Left forelimb (tissue), 1 donor: ENCODE measurements at places on chromosomes 1 and 21.

DNA sequence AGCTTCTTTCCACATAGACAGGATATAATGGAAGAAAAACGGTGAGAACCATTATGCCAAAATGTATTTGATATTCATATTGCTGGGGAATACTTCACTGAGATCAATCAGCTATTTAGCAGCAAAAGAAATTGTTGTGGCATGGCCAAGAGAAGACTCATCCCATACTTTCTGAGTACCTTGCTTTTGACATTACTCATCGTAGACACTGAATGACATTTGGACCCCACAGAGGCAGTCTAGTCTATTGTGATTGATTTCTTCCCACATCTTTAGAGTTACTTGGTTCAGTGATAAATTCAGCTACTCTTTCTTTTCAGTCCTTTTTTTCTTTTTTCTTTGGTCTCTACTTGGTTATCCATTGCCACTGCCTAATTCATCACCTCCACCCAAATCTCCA lies 22.1 kb downstream of the ATP1B1 start:
- DNase-seq: no peak

DNA sequence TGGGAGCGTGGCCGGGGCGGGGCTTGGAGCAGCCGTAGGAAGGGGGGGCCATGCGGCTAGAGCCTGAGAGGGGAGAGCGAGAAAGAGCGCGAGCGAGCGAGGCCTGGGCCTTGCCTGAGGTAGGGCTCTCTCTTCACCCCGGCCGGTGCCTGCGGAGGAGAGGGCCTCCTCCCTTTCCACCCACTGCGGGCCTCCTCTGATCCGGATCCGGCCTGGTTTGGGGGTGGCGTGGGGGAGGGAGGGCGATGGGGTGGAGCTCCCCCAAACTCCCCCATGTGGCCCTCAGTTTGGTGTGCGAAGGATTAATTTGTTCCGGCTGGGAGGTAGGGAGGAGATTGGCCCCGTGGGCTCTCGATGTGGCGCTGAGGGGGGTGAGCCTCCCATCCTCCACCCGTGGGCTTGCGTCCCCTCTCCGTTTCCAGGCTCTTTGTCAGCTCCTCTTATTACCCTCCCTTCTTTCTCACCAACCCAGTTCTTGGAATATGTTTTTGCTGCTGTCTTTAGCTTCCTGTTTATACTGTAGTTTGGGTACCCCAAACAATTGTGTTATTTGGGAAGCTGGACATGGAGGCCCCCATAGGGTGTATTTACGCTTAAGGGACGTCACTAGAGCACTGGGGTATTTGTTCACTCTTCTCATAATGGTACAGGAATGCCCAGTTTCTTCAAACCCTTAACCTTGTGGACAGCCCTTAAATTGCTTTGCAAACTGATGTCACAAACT lies 685 bp downstream of the UBAP2L start:
- DNase-seq: peak; percentile 79

DNA sequence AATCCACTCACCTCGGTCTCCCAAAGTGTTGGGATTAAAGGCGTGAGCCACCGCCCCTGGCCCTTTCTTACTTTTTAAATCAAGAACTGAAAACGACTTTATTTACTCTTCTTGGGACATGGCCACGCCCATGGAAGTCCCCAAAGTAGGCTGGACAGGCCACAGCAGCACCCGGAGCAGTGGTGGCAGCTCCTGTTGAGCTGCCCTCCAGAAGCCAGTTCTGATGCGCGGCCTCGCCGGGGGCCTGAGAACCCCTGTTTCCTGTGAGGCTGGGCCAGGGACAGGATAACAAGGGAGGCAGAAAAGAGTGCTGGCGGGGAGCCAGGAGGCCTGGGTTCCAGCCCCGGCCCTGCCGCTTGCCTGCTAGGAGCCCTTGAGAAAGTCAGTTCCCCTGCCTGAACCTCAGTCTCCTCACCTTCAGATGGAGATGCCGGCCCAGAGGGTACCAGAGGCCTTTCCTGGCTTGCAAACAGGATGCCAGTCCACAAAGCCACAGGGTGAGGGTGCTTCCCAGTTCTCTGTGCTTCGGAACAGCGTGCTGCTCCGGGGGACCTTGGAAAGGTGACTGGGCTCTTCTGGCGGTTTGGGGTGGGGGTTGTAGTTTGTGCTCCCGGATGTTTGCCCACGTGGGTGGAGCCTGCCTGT lies 59.4 kb downstream of the RUNX3 start:
- DNase-seq: no peak

GRCh38 chr1:91541918-91542533 lies 41.4 kb downstream of the CDC7 start:
- DNase-seq: no peak

- no peak for DNase-seq
These were observed 7.6 kb downstream of the ENO1 start for GRCh38 chr1:8870616-8871538.

DNA sequence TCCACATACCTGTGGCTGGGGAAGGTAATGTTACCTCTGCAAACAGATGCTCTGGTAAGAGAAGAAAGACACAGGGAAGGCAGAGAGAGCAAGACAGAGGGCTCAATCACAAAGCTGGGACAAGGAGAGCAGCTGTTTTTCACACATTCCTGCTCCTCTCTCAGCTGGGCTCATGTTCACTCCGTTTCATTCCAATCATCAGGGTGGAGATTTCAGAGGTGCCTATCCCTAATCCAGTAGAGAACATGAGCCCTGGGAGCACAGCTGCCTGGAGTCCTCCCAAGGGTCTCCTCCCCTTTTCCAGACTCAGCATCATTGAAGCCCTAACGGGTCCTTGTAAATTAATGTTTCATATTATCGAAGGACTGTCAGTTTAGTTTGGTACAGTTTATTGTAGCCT lies 19.4 kb downstream of the GADD45A start:
- no peak for DNase-seq
